ENCODE measurements at places on chromosomes 6 and 20. TPM values are rescaled to one million over a fixed set of nuclear protein-coding genes. Genes with fewer than 3 reads are reported as not detected.
A peak's percentile ranks its signal among the peaks of the same experiment; 100 is the strongest.

DNA sequence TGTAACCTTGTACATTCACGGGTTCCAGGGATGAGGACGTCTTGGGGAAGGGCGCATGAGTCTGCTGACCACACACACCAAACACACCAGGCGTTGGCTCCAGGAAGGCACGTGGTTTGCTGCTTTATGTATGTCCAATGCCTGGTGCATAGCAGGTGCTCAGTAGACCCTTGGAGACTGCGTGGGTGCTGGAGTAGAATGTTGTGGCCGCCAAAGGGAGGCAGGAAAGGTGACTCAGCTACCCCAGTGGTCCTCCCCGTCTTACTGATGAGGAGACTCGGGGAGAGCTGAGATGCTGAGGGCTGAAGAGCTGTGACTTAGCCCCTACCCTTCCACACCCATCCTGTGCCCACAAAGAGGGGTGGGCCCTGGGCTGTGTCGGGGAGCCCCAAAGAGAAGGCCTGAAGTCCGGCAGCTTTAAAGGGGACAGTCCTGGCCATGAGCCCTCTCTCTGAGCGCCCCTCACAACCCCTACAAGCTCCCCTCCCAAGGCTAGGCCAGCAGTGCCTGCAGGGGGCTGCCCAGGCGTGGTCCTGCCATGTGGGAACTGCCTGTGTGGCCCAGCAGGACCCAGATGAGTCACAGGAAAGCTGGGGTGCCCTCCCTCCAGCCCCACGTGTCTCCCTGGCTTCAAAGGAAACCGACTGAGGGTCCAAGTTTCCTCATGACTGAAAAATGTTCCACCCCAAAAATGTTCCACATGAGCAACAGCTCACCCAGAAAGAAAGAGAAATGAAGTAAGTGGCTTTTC lies 28.0 kb upstream of the PTGIS start:
- peak; percentile 74 for DNase-seq

DNA sequence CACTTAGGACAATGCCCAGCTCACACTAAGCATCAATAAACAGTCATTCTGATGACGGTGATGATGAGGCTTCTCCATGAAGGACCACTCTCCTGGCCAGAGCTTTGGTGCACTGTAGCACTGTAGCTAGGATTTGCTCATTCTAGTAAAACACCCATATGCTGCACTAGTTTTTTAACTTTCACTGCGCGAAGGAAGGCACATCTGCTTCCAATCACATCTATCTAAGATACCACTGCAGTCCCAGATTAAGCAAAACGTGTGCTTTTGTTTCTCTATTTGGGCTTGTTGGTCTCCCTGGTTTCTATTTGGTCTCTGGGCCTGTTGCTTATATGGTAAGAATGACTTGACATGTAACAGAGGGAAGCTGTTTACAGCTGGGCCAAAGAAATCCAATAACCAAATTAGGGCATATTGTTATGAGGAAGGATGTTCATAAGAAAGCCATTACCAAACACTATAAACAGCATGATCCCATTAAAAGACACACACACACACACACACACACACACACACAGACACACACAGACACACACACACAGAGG lies 62.4 kb downstream of the FAM229B start:
- DNase-seq, result no peak

WFDC10B gene
- not detected for total RNA-seq

- no peak for DNase-seq
Measured at GRCh38 chr20:51569815-51570738, 27.6 kb upstream of the NFATC2 start.

GRCh38 chr20:25319241-25320034 lies 71.2 kb downstream of the ABHD12 start:
- peak; percentile 42 for DNase-seq

TSPO2 gene
- not detected for total RNA-seq

- no peak for DNase-seq
Measured at GRCh38 chr6:33935439-33936080, 131.8 kb upstream of the MLN start.

RCAN2 gene
- total RNA-seq, result 87.3 TPM

TMEM74B gene
- 0.71 TPM for total RNA-seq

DNA sequence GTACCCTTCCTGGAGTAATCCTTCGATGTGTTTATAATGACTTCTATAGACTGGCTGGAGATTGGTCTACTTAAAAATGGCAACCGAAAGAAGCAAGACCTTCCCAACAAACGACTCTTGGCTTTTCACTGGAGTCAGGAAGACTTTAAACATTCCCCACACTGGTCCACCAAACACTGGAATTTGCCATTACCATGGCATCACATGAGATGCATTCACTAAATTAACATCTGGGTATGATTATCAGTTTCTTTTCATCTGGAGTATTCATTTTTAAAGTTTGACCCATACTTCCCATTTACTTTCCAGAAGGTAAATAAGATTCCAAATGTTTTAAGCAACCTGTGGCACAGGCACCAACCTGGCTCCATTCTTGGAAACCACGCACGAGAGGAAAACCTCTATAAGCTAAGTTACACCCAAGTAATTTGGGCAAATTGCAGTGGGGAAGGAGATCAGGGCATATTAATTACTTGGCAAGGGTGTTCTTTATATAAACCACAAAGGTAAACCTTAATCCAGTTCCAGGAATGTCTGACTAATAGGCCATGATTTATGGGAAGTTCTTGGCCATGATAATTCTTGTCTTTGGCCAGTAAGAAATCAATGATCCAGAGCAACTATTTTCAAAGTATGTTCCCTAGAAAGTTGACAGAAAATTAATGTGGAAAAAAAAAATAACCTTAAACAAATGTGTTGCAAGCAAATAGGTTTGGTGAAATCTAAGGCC lies 190.0 kb upstream of the COL21A1 start:
- no peak for DNase-seq

GRCh38 chr6:40510442-40510841 lies 76.7 kb downstream of the LRFN2 start:
- no peak for DNase-seq

GRCh38 chr20:62702895-62703852 lies 5.5 kb upstream of the NTSR1 start:
- no peak for DNase-seq

HLA-B gene
- total RNA-seq, result 862 TPM

- DNase-seq, result no peak
Measured at GRCh38 chr6:71727632-71728294, 158.6 kb upstream of the RIMS1 start.

ZNF831 gene
- total RNA-seq, result 0.68 TPM

- no peak for DNase-seq
Measured at GRCh38 chr6:3046295-3046694, 22.0 kb upstream of the RIPK1 start.

FAM217A gene
- not detected for total RNA-seq

- DNase-seq, result no peak
Measured at GRCh38 chr20:44537993-44538392, 16.1 kb upstream of the SERINC3 start.

PRND gene
- total RNA-seq, result 1.3 TPM

LY6G6D gene
- not detected for total RNA-seq

RBM24 gene
- total RNA-seq, result 6.1 TPM

- DNase-seq, result no peak
Measured at GRCh38 chr20:60469829-60470228, 511.6 kb downstream of the CDH26 start.

PRIM2 gene
- 12.3 TPM for total RNA-seq

ZSCAN12 gene
- total RNA-seq, result 5.0 TPM

C6orf132 gene
- 3.1 TPM for total RNA-seq

DNA sequence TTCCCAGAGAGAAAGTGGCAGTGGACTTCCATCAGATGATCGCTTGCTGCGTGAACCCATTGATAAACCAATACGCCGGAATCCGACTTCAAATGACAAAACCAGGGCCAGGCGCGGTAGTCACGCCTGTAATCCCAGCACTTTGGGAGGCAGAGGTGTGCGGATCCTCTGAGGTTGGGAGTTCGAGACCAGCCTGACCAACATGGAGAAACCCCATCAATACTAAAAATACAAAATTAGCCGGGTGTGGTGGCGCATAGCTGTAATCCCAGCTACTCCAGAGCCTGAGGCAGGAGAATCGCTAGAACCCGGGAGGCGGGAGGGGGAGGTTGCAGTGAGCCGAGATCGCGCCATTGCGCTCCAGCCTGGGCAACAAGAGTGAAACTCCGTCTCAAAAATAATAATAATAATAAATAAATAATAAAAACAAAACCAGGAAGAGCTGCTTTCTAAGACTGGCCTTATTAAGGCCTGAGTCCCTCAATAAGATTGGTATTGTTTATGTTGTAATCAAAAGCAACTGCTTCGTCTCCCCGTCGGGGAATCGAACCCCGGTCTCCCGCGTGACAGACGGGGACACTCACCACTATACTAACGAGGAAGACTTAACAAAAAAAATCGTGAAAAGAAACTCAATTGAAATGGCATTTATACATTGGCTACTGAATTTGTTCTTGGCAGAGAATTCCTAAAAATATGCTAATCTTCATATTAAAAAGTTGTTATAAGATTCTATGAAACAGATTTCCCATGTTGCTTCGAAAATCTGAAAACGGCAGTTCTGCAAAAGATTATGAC lies 110.2 kb upstream of the ZNF184 start:
- DNase-seq, result no peak

PPP1R3G gene
- 1.7 TPM for total RNA-seq

TCP11 gene
- 0.36 TPM for total RNA-seq

ALDH5A1 gene
- 8.2 TPM for total RNA-seq

HFE gene
- 17.9 TPM for total RNA-seq

GRCh38 chr6:137111296-137112066 lies 62.0 kb downstream of the IL22RA2 start:
- no peak for DNase-seq

SNAP91 gene
- total RNA-seq, result 4.3 TPM

OVOL2 gene
- not detected for total RNA-seq

DNA sequence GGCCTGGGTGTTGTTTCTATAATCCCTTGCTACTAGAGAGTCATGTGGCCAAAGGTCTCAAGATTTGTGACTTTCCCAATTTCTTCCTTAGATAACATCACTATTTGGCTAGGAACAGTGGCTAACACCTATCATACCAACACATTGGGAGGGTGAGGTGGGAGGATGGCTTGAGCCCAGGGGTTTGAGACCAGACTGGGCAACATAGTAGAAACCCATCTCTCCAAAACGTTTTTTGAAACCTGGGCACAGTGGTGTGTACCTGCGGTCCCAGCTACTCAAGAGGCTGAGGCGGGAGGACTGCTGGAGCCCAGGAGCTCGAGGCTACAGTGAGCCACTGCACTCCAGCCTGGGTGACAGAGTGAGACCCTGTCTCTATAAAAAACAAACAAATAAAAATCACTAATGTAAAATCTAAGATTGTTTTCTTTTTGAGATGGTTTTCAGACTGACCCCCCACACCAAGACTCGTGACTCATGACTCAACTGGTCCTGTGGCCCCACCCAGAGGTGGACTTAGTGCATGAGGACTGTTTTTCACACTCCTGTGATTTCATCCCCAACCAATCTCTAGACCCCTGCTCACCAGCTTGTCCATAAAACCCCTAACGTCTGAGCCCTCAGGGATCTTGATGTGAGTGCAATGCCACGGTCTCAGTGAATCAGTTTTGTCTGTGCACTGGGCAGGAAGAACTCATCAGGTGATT lies 48.3 kb upstream of the KIF16B start:
- no peak for DNase-seq

DNA sequence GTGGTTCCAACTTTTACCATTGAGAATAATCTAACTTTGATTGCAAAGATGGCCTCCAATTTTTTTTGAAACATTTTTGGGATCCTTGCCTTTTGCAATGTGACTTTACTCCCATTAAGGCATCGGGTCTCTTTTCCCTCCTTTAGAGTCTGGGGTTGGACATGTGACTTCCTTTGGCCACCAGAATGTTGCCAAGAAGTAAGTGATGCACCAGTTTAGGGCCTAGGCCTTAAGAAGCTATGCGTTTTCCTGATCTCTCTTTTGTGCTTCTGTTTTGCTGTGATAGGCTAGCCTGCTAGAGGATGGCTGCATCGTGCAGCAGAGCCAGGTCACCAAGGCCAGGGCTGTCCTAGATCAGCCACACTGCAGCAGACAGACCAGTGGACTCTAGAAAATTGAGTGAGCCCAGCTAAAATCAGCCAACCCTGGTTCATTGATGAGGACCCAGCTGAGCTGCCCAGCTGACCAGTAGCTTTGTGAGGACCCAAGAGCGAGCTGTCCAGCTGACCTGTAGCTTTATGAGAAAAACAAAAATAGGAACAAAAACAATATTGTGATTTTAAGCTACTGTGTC lies 594.0 kb upstream of the JAG1 start:
- DNase-seq, result no peak

RBL1 gene
- 5.6 TPM for total RNA-seq

DNA sequence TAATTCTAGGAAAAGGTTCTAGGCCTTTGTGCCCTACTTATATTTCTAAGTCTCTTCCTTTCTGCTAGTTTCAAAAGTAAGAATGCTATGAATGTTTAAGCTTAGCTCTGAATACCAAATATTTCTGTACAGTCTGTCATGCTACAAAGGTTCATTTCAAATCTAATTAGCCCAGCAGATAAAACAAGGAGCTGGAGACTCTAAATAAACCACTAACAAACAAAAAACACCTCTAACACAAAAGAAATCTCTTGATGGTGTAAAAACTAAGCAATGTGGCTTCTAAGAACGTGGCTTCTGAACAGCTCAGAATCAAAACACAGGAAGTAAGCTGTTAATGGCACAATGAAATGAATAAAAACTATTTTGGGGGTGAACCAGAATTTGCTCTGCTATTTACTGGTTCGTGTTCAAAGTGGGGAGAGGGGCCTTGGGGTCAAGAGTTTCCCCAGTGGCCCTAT lies 198.3 kb downstream of the BCAS1 start:
- DNase-seq, result no peak

DNA sequence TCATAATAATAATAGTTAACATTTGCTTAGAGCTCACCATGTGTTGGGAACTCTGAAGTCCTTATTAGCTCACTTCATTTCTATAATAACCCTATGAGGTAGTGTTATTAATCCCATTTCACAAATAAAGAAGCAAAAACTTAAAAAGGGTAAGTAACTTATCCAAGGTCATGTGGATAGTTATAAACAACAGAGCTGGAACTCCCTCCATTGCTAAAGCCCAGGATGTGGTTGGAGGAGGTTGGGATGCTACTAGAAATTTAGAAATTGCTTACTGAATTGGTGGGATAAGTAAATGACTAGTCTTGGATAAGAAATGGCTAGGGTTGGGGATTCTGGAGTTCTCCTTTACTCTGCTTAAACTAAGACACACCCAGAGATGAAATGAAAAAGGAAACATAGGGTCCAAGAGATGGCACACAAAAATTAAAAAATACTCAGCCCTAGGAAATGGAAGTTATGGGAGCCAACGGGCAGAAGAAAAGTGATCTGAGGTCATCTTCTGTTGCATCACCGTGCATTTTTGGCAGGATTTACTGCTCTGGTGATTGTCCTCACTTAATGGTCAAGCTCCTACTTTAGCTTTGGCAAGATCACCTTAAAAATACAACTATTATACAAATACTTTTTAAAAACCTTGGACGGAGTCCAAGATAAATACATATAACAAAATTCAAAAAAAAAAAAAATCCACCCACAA lies 7.7 kb upstream of the CLIC5 start:
- no peak for DNase-seq

GRCh38 chr6:110342759-110343158 lies 15.4 kb downstream of the METTL24 start:
- DNase-seq, result no peak

GRCh38 chr20:48718786-48719578 lies 108.8 kb downstream of the PREX1 start:
- no peak for DNase-seq

SLC22A3 gene
- total RNA-seq, result 61.0 TPM

- DNase-seq, result no peak
Measured at GRCh38 chr6:136772685-136773472, 19.4 kb downstream of the MAP3K5 start.
